CD8-positive, alpha-beta memory T cell (primary cell): ENCODE measurements at places on chromosomes 13 and 19. TPM values are rescaled to one million over a fixed set of nuclear protein-coding genes. Genes with fewer than 3 reads are reported as not detected.

PDE4A gene
- total RNA-seq: 21.6 TPM

SRRM5 gene
- total RNA-seq: 0.24 TPM

VSTM1 gene
- not detected for total RNA-seq

LGALS13 gene
- total RNA-seq: not detected

ADM5 gene
- total RNA-seq: 7.2 TPM

ZNF738 gene
- 8.4 TPM for total RNA-seq

FFAR2 gene
- not detected for total RNA-seq

GPALPP1 gene
- 26.6 TPM for total RNA-seq

ZNF429 gene
- 9.0 TPM for total RNA-seq

SLC10A2 gene
- total RNA-seq: not detected

ZNF382 gene
- total RNA-seq: 10.0 TPM

ZNF225 gene
- 3.5 TPM for total RNA-seq

STXBP2 gene
- 80.5 TPM for total RNA-seq

C5AR2 gene
- total RNA-seq: 0.22 TPM

UTP14C gene
- 11.4 TPM for total RNA-seq

ZNF729 gene
- not detected for total RNA-seq

DNA sequence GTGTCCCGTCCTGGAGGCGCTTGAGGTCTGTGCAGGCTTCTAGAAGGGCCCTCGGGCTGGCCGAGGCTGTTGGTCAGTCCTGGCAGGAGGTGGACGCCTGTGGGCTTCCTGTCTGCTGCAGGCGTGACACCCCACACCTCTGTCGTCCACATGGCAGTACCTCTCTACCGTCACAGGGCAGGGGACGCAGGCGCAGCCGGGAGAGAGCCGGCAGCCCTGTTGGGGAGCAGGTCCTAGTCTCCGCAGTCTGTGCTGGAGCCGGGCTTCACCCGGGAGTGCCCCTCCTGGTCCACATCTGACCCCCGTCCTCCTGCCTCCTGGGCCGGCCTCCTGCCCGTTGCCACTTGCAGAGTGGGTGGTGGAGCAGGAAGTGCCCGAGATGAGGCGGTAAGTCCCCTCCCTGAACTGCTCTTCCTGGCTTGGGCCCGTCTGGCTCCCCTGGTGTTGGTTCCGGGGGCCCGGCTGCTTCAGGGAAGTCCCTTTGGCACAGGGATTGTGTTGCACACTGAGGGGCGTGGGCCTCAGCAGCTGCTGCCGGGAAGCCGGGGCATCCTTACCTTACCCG lies 106.0 kb downstream of the KDM4B start:
- no peak for DNase-seq

GRCh38 chr13:102680133-102680717 lies 14.6 kb downstream of the METTL21C start:
- DNase-seq: no peak

DNA sequence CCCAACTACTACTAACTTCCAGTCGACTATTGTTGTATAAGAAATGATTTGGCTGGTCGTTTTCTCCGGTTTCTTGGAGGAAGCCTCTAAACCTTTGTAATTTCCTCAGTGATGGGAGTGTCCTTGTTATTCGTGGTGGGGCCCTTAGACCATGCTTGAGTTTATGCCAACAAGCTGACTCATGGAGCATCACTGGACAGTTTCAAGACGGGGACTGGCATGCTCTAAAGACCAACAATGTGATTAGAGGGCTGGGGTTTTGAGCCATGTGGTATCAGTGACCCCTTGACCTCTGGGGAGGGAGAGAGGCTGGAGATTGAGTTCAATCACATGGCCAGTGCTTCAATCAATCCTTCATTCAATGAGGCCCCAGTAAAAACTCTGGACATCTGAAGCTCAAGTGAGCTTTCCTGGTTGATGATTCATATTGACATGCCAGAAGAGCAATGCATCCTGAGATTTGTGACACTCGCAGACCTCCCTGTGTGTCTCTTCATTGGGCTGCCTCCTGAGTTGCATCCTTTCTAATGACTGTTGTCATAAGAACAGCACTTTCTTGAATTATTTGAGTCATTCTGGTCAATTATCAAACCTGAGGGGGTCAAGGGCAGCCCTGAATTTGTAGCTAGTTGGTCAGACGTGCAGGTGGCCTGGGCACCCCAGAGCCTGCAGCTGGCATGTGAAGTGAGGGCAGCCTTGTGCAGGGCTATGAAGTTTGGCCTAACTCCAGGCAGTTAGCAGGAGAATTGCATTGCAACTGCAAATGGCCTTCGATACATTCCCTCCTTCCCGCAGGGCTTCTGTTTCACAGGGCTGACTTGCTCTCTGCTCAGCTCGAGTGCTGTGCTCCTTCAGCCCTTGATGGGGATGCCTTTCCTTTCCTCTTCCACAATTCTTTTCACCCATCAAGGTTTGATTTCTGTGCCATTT lies 246.5 kb downstream of the FGF9 start:
- DNase-seq: no peak

GRCh38 chr19:38733493-38734175 lies 10.6 kb downstream of the CAPN12 start:
- DNase-seq: no peak

DNA sequence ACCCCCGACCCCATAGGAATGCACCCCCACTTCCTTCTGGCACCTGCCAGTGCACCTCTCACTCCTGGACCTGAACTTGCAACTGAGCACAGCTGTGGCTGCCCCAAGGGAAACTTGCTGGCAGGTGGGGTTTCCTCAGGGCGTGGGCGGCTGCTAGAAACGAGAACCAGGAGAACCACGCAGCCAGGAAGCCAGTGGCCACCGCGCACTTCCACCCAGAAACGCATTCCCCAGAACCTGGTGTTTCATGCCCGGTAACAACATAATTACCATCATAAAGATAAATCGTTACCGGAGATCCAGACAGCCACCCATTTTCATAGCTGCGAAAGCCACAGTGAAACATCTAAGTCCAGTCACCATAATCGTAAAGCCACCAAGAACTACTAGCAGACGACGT lies 75.2 kb upstream of the C13orf46 start:
- no peak for DNase-seq

GRCh38 chr13:101965096-101965495 lies 436.8 kb downstream of the FGF14 start:
- no peak for DNase-seq

- DNase-seq: no peak
These were observed 9.3 kb downstream of the TMEM143 start for GRCh38 chr19:48354332-48354992.

- DNase-seq: no peak
These were observed 116.4 kb downstream of the TM9SF2 start for GRCh38 chr13:99617474-99618255.

GRCh38 chr13:21058361-21058760 lies 3.0 kb downstream of the LATS2 start:
- DNase-seq: no peak

- no peak for DNase-seq
These were observed 21.0 kb downstream of the SERP2 start for GRCh38 chr13:44394658-44395057.

- no peak for DNase-seq
These were observed 4.4 kb upstream of the S1PR5 start for GRCh38 chr19:10521461-10522171.

DNA sequence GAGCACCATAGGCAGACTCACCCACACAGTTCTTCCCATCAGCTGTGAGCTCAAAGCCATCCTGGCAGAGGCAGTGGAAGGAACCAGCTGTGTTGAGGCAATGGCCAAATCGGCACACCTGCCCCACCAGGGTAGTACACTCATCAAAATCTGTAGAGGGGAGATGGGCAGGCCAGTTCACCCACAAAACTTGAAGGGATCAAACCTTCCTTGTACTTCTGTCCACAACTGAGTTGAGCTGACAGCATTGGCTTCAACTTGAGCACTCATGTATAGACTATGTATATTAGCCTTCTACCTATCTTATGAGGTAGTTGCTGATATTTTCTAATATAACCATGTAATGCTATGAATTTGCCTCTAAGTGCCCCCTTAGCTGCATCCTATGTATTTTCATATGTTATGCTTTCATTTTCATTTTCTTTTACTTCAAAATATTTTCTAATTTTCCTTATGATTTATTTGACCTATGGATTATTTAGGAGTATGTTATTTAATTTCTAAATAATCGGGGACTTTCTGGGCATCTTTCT lies 42.9 kb downstream of the CCL25 start:
- no peak for DNase-seq

- DNase-seq: no peak
These were observed 26.3 kb downstream of the SIPA1L3 start for GRCh38 chr19:37932985-37933936.

DNA sequence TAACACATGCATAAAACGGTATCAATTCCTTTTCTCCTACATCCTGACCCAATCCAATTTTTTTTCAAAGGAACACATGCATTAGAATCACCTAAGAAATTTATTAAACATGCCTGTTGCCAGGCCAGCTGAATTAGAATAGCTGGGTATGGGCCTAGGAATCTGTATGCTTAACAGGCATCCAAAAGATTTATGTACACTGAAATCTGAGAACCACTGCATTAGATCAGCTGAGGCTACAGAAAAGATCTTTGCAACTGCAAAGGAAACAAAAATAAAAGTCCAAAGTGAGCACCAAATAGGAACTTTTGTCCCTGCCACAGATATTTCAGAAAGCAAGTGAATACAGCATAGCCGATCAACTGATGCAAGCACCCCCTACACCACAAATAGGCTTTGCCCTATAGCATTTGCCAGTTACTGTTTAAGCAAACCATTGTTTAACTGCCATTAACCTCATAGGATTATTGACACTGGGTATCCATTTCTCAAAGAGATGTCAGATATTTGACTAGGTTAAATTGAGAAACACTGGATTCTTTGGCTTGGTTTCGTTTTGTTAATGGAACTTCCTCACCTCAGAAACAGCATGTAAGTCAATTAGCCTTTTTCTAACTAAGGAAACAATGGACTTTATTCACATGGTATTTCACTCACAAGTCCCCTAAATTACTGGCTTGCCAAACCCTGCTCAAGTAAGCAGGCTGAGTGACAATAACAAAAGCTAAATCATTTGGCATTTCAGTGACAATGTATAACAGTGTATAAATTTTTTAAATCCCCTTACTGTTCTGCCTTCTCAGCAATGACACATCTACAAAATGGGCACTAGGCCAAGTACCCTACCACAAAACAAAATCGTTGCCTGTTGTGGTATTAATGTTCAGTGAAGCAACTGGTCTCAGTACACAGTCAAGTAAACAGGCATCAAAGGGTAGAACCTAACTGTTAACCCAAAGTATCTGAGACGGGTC lies 67.8 kb downstream of the SUCLA2 start:
- DNase-seq: no peak

GRCh38 chr19:33811736-33812387 lies 15.2 kb downstream of the KCTD15 start:
- no peak for DNase-seq

GRCh38 chr13:43804461-43805070 lies 17.8 kb upstream of the ENOX1 start:
- DNase-seq: no peak

DNA sequence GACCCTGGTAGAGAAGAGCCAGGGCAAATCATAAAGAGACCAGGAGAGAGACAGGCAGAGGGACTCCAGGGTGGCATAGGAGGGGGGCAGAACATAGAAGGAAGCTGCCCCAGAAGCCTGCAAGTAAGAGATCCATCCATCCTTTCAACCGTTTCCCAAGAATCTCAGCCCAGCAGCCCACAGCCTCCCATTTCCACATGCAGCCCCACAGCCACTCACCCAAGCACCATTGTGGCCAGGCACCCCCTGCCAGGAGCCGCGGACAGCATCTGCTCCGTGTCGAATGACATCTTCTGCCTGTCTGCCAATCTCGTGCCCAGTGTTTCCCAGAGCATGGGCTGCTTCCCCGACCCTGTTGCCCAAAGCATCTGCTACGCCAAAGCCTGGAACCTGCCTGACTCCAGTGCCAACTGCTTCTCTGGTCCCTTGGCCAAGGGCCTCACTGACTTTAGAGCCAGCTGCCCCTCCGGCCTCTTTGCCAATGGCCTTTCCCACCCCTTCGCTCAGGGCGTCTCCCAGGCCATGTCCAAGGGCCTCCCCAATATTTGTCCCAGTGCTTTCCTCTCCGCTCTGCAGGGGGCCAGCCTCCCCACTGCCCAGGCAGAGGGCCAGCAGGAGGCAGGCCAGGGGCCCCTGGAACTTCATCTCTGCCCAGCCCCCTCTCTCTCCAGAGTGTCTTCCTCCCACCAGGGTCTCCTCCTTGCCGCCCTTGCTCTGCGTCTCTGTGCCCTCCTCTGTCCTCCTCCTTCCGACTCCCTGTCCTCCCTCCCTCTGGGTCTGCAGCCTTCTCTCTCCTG lies 420 bp downstream of the DMKN start:
- DNase-seq: no peak

- no peak for DNase-seq
These were observed 187.1 kb downstream of the TDRD3 start for GRCh38 chr13:60583911-60584753.

DNA sequence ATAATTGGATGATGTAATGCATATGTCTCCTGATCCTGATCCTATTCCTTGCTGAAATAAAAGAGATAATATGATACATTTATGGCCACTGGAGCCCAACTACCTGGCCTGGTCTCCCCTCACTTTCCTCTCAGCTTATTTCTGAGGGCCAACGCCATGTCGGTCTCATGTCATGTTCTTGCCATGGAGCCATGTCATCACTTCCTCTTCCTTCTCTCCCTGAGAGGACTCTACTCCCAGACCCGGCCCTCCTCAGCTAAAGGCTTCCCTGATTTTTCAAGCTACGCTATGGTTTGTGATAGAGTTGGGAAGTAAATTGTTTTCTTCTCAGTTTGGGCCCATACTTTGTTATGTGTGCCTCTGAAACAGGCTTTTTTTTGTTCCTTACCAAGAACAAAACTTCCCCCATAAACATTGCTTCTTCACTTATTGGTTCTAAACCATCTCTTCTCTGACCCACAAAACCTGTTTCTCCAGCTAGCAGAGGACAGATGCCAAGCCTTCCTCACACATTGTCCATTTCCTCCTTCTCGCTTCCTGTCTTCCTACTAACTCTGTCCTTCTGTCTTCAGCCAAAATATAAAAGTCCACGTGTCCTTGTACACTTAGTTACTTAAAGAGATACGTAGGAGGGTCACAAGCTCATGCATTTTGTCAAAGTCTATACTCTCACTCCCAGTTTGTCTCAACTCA lies 319.9 kb upstream of the DACH1 start:
- no peak for DNase-seq

- DNase-seq: no peak
These were observed 57.9 kb downstream of the RXFP2 start for GRCh38 chr13:31797154-31797775.

GRCh38 chr13:67048821-67049150 lies 181.3 kb downstream of the PCDH9 start:
- no peak for DNase-seq

- DNase-seq: no peak
These were observed 14.5 kb upstream of the CEACAM1 start for GRCh38 chr19:42542791-42543190.

- DNase-seq: no peak
These were observed 61.2 kb upstream of the FRY start for GRCh38 chr13:31970231-31970930.

GRCh38 chr19:39449116-39449797 lies 3.9 kb downstream of the SUPT5H start:
- no peak for DNase-seq
